ENCODE measurements at places on chromosomes 12 and 14.

DNA sequence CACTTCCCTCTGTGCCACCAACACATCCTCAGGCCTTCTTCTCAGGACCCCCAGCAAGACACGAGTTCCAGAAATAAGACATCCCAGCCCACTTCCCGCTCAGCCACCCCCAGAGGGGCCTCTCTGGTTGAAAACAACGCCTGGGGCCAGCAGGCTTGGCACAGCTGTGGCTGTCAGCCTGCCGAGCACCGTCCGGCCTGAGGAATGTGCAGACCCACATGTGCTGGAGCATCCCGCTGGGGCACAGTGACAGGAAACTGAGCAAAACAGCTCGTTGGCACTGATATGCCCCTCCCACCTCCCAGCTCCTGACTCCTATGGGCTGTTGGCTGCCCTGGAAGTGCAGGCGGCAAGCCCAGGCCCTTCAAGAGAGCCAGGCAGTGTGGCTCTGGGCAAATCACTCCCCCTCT, 1.4 kb downstream of the SYNE3 start:
- no peak for DNase-seq

GRCh38 chr12:22765421-22766130, 140.6 kb downstream of the ETNK1 start:
- no peak for DNase-seq

- peak; percentile 81 for DNase-seq
These were observed 8.7 kb upstream of the TESPA1 start for GRCh38 chr12:54993181-54993835.

GRCh38 chr12:5295996-5296395, 135.9 kb upstream of the NTF3 start:
- no peak for DNase-seq

DNA sequence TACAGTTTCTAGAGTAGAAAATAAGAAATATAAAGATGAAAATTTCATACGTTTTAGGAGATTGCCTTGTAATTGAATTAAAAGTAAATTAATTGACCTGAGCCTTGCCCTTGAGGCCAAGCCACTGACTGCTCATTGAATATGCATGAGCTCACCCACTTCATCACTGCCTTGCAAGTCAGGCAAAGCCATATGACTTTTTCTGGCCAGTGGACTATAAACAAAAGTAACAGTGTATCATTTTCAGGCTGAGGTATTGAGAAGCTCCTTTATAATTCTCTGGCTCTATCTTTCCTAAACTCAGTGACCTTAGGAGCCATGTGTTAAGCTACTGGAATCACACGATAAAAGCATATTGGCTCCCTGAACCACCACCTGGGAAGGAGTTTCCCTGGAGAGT, 369.3 kb downstream of the NUAK1 start:
- DNase-seq, result no peak

GRCh38 chr12:57044889-57045288, 5.0 kb downstream of the MYO1A start:
- no peak for DNase-seq

GRCh38 chr14:100586153-100586402, 1.1 kb downstream of the BEGAIN start:
- DNase-seq, result no peak

- no peak for DNase-seq
These were observed 79.6 kb downstream of the PLCZ1 start for GRCh38 chr12:18658179-18658578.

DNA sequence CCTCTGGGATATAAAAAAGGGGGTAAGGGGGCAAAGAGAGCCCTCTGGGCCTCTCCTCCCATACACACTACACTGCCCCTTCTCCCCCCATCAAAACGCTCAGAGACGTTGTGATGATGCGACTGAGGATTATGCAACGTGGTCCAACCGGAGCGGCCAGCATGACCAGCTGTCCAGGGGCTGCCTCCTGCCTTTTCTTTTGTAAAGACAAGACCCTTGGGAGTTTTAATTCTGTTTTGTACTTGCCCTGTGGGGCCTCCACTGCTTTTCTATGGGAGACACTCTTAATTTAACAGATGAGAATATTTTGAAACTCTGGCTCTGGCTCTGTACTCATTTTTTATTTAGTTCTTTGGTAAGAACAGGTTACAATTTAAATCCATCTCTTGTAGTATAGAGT, 7.2 kb downstream of the MBD6 start:
- no peak for DNase-seq

DNA sequence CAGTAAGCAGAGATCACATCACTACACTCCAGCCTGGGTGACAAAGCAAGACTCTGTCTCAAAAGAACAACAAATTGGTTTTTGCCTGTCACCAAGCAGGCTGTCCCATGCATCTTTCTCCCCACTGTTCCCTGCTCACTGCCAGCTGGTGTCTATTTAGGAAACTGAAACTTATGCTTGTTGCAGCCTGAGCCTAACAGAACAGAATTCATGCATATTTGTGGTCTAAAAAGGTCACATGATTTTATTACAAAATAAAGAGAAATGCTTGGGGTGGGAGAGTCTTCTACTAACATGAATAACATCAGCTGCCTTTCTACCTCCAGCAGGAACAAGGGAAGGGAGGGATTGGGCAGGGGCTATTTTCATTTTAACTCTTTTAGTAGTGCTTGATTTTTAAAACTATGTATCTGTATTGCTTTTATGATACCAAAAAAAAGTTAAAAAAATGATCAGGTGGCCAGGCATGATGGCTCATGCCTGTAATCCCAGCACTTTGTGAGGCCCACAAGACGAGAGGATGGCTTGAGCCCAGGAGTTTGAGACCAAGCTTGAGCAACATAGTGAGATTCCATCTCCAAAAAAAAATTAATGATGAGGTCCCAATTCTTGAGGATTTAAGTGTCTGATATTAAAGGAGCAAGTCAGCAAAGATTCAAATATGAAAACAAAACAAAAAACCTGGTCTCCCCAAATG, 923 bp downstream of the STAT2 start:
- DNase-seq, result peak; percentile 36
